Heart left ventricle (tissue), 16 donors: ENCODE measurements at places on chromosomes 12 and 14. TPM values are rescaled to one million over a fixed set of nuclear protein-coding genes. Genes with fewer than 3 reads are reported as not detected.

Gene HIP1R
- 31.4 TPM for polyA plus RNA-seq

Gene SERPINA1
- 8.7 TPM for polyA plus RNA-seq

Gene KLHL33
- polyA plus RNA-seq: 0.61 TPM

Gene AKAP5
- polyA plus RNA-seq: 0.08 TPM

Gene KLRK1
- 0.69 TPM for polyA plus RNA-seq

Gene GLS2
- 0.33 TPM for polyA plus RNA-seq

Gene CACNA1C
- 41.9 TPM for polyA plus RNA-seq

Gene TMEM253
- 0.29 TPM for polyA plus RNA-seq

Gene CCDC175
- not detected for polyA plus RNA-seq

Gene KRT79
- 0.24 TPM for polyA plus RNA-seq

Gene LRP1-AS
- not detected for polyA plus RNA-seq

Gene JAG2
- polyA plus RNA-seq: 25.2 TPM

Gene GLT8D2
- 3.0 TPM for polyA plus RNA-seq

Gene PCNX4
- 19.7 TPM for polyA plus RNA-seq

Gene SLC25A21
- 0.23 TPM for polyA plus RNA-seq

Gene KLHDC1
- 1.1 TPM for polyA plus RNA-seq

Gene ST8SIA1
- 1.2 TPM for polyA plus RNA-seq

Gene ESR2
- polyA plus RNA-seq: 0.40 TPM

Gene CORO1C
- 55.2 TPM for polyA plus RNA-seq

Gene TRIP11
- 8.5 TPM for polyA plus RNA-seq

Gene TBX5
- polyA plus RNA-seq: 8.1 TPM

Gene B4GALNT1
- 5.1 TPM for polyA plus RNA-seq

Gene NINJ2
- polyA plus RNA-seq: 15.0 TPM

Gene KHNYN
- polyA plus RNA-seq: 34.5 TPM

Gene RNF212B
- polyA plus RNA-seq: not detected

Gene RNF31
- 38.3 TPM for polyA plus RNA-seq

Gene RFLNA
- polyA plus RNA-seq: 0.06 TPM

Gene PIWIL1
- not detected for polyA plus RNA-seq

Gene REP15
- 4.4 TPM for polyA plus RNA-seq

Gene ESRRB
- polyA plus RNA-seq: 6.5 TPM

Gene WNT5B
- 1.7 TPM for polyA plus RNA-seq

Gene PLBD1
- polyA plus RNA-seq: 13.7 TPM

Gene HECTD1
- polyA plus RNA-seq: 42.4 TPM

Gene MOAP1
- polyA plus RNA-seq: 36.7 TPM

Gene ANO4
- 0.10 TPM for polyA plus RNA-seq

Gene RNU7-1
- polyA plus RNA-seq: not detected

Gene PTCSC3
- polyA plus RNA-seq: not detected

Gene L3HYPDH
- 7.4 TPM for polyA plus RNA-seq

Gene FOXN4
- polyA plus RNA-seq: not detected

Gene EEF1AKMT3
- 0.84 TPM for polyA plus RNA-seq

Gene CLEC1B
- not detected for polyA plus RNA-seq

Gene TAS2R42
- polyA plus RNA-seq: not detected

Gene ALX1
- not detected for polyA plus RNA-seq

Gene OR6C2
- polyA plus RNA-seq: not detected

Gene FOXA1
- not detected for polyA plus RNA-seq

Gene IPO4
- 40.0 TPM for polyA plus RNA-seq

Gene SERPINA5
- polyA plus RNA-seq: 2.7 TPM

Gene SLC38A4
- 0.27 TPM for polyA plus RNA-seq

Gene TMEM63C
- polyA plus RNA-seq: 4.0 TPM

Gene TSHR
- polyA plus RNA-seq: not detected

Gene MARS1
- 91.7 TPM for polyA plus RNA-seq

Gene KLRC1
- polyA plus RNA-seq: 0.10 TPM

Gene DAO
- polyA plus RNA-seq: not detected

Gene CRIP2
- 829 TPM for polyA plus RNA-seq

Gene AMN
- polyA plus RNA-seq: 0.21 TPM

Gene RFX4
- not detected for polyA plus RNA-seq

Gene ASB2
- polyA plus RNA-seq: 22.4 TPM

Gene AMDHD1
- polyA plus RNA-seq: 0.72 TPM
